ENCODE measurements at places on chromosomes 6 and 20.

GRCh38 chr6:37657112-37657886, 40.4 kb downstream of the MDGA1 start:
- no peak for DNase-seq

DNA sequence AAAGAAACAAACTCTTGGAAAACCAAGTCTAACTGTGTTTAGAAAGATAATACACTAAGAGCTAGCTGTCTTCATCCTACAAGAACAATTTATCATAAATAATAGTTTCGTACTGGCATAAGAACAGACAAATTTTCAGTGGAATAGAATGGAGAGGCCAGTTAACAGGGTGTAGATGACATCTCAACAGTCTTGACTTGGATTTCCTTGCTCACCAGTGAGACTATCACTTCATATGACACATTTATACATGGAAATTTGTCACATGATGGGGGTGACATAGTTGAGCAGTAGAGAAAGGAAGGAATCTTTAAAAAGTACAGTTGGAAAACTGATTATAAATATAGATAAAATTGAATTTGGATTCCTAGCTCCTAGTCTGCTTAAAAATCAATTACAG, 35.6 kb downstream of the TNFAIP3 start:
- DNase-seq, result no peak

DNA sequence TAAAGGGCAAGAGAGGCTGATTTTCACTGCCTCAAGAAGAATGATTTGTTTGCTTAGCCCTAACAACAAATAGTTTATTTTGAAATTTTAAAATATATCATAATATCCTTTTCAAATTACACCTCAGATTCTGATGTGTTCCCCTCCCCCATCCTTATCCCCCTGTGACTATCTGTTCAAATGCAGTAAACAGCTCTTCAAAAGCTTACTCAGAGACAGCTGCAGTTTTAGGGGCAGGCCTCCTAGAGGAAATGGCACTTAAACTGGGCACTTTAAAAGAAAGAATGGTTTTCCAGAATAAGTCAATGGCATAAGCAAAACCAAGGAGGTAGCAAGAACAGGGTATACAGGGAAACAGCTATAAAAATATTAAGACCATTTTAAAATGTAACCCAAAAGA, 118.6 kb upstream of the UST start:
- no peak for DNase-seq

DNA sequence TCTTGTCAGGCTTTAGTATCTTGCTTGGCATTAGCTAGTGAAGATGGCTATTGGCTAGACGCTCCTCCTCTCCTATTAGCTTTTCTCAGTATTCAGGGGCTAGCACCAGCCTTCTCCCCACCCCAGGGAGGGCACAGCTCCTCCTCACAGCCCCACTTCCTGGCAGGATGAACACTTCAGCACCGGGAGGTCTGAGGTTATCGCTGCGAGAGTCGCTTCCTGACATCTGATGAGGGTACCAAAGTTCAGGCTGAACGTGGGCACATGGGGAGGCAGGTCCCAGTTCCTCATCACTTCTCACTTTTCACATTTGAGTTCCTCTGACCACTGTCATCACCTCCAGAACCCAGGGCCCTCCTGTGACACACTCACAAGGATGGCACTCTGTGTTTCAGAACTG, 66.6 kb downstream of the LAMA4 start:
- no peak for DNase-seq

GRCh38 chr6:111524735-111525134, 41.7 kb upstream of the REV3L start:
- DNase-seq, result no peak

- peak; percentile 20 for DNase-seq
Measured at GRCh38 chr6:49462071-49462470, 982 bp downstream of the MMUT start.

DNA sequence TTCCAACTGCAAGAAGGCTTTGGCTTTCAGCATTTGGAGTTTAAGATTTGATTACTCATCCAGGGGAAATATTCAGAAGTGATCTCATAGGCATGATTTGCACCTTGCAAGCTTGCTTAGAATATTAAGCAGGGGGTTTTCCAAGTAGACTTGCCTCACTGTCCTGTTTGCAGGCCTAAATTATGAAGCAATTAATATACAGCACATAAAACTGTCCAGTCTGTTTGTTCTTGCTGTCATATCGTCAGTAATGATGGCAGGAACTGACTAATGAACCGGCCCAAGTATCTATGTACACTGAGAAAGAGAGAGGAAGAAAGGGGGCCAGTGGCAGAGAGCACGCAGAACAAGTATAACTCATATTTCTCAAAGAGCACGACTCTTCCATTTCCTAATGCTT, 212.5 kb upstream of the SUPT3H start:
- no peak for DNase-seq

DNA sequence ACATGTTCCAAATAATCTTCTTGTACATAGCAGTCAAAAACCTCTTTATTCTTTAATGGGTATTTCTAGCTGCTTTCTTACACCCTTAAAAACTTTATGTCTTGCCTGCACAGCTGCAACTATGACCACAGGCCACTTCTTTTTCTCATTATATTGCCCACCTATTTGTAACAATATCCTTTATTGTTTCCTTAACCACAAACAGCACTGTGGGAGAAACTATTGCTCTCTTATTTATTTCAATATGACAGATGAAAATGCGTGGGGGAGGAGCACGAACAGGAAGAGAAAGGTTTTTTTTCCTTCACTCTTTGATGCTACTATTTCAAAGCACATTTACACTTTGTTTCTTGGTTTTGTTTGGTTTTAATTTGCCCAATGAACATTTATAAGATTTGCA, 253.5 kb downstream of the GJA1 start:
- DNase-seq, result no peak

DNA sequence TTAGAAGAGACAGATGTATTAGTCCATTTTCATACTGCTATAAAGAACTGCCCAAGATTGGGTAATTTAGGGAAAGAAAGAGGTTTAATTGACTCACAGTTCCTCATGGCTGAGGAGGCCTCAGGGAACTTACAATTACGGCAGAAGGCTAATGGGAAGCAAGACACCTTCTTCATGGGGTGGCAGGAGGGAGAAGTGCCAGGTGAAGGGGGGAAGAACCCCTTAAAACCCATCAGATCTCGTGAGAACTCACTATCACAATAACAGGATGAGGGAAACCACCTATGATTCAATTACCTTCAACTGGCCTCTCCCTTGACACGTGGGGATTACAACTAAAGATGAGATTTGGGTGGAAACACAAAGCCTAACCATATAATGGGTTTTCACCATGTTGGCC, 28.9 kb upstream of the PNRC1 start:
- DNase-seq, result no peak

DNA sequence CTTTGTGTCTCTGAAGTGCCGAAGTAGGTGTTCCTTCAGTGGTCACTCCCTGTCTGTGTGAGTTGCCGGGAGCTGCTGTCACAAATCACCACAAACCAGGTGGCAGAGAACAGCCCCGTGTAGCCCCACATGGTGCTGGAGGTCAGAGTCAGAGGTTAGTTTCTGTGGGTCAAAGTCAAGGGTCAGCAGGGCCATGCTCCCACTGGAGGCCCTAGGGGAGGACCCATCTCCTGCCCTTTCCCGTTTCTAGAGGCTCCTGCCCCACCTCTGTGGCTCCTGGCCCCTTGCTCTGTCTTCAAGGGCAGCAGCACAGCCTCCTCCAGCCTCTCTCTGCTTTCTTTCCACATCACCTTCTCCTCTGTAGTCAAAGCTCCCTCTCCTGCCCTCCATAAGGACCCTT, 264.3 kb downstream of the TAF4 start:
- no peak for DNase-seq

- no peak for DNase-seq
Measured at GRCh38 chr20:38299963-38300362, 4.0 kb upstream of the BPI start.

DNA sequence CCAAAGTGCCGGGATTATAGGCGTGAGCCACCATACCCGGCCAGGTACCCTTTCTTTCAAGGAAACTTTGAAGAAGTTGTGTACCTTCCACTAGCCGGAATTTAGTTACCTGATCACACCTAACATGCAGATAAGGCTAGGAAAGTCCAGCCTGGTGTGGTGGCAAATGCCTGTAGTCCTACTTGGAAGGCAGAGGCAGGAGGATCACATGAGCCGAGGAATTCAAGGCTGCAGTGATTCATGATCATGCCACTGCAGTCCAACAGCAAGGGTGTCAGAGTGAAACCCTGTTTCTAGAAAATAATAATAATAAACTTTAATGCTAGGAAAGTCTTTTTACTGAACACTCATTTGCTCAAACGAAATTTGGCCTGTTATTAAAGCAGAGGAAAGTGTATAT, 21.0 kb downstream of the NFYA start:
- DNase-seq, result no peak

- no peak for DNase-seq
Measured at GRCh38 chr6:7639427-7639826, 49.4 kb downstream of the SNRNP48 start.

DNA sequence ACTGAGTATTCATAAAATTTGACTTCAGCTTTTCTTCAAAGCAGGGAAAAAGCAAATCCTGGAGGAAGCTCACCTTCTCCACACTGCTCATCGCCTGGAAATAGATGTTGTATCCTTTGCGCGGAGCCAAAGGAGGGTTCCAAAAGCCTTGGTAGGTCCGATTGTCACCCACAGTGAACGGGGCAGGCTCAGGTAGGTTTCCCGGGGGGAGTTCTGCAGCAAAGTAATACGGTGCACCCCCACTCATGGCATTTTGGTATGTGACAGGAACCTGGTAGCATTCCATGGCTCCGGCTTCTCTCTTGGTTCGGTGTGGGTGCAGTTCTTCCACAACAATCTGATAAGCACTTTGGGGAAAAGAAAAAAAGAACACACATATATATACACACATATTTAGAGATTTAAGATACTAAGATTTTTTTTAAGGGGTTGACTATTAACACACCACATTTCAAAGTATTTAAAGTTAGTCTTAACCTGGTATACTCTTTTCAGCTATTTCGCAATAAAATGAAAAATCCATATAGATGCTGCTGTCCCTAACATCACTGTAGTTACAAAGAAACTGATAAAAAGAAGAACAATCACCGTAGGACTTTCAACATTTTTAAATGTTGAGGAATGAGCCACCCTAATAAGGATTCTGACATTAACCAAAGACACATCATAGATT, 166.7 kb upstream of the THEMIS start:
- DNase-seq, result no peak

- DNase-seq, result no peak
Measured at GRCh38 chr6:36999061-36999750, 6.2 kb upstream of the FGD2 start.

GRCh38 chr6:47170617-47170947, 128.4 kb upstream of the ADGRF1 start:
- DNase-seq, result no peak

GRCh38 chr6:142462260-142462659, 160.5 kb downstream of the ADGRG6 start:
- no peak for DNase-seq

DNA sequence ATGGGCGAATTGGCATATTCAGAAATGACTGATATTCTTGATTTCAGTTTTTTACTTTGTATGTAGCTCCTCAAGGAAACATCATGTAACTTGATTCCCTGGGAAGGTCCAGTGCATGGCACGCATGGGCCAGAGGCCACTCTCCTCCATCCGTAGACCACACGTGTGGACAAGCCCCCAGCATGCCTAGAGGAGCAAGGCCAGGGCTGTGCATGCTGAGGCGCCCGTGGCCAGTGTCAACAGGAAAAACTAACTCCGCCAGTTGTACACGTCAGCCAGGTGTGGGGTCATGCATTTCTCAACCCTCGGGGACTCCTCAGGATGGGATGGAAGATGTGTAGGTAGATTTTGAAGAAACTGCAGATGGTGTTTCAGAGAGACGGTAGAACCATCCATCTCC, 37.8 kb upstream of the CD93 start:
- DNase-seq, result no peak

GRCh38 chr6:2967936-2968335, 3.4 kb downstream of the SERPINB6 start:
- no peak for DNase-seq

DNA sequence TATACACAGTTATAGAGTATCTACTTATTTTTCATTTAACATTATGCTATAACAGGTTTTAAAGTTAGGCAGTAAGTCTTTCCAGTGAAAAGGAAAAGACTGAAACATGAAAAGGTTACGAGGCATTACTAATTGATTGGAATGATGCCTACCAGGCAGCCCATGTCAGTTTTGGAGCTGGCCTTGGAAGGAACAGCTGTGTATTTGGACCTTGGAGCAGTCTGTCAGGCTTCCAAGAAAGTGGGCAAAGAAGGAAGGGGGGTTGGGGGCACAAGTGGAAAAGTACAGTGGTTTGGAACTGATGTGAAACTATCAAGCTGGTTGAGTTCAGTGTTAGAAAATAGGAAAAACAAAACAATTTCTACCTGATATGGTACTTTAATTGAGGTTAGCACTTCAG, 41.7 kb downstream of the SLC16A10 start:
- DNase-seq, result no peak

GRCh38 chr20:6277661-6278240, 154.9 kb upstream of the FERMT1 start:
- no peak for DNase-seq

DNA sequence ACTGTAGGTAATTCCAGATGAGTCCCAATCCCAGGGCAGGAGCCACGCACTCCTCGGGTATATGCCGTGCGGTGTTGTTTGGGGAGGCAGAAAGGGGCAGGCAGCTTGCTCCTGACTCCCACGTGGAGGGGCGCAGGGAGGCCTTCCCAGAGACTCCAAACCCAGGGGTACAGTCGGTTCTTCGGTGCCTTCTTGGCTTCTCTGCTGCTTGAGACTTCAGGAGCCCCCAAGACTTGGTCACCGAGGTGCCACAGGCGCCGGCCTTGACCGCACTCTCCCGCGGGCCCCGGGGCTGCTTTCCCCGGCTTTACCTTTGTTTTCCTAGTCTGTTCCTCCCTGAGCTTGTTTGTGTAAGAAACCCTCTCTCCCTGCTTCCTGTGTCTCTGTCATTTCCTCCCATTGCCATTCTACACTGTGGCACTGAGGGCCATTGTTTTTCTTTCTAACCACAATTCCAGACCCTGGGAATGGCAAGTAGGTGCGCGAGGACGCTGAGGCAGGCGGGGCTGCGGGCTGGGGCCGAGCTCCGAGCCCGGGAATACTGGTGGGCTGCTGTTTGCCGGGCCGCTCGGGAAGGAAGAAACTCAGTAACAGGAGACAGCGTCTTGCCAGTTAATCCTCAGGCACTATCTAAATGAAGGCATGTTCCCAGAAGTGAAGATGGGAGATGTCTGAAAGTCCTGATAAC, 215.6 kb upstream of the HEY2 start:
- DNase-seq, result no peak

GRCh38 chr20:46551522-46552381, 1.3 kb upstream of the OCSTAMP start:
- no peak for DNase-seq

- DNase-seq, result no peak
Measured at GRCh38 chr6:81774542-81774941, 22.1 kb upstream of the TENT5A start.

- DNase-seq, result peak; percentile 67
Measured at GRCh38 chr6:28896505-28897368, 27.0 kb downstream of the TRIM27 start.

GRCh38 chr20:43605715-43606114, 15.0 kb downstream of the IFT52 start:
- DNase-seq, result no peak

- no peak for DNase-seq
Measured at GRCh38 chr20:50720026-50720425, 11.4 kb upstream of the PARD6B start.

Measured in CD8-positive, alpha-beta T cell (primary cell).